Stimulated activated CD4-positive, alpha-beta T cell treated with anti-CD3 and anti-CD28 coated beads, Interleukin-15, amount 100 ng/mL, for 48 hours (primary cell): ENCODE measurements at places on chromosomes 16 and 17.
A peak's percentile ranks its signal among the peaks of the same experiment; 100 is the strongest.

- DNase-seq = no peak
Measured at GRCh38 chr16:82750068-82750467, 123.3 kb downstream of the CDH13 start.

DNA sequence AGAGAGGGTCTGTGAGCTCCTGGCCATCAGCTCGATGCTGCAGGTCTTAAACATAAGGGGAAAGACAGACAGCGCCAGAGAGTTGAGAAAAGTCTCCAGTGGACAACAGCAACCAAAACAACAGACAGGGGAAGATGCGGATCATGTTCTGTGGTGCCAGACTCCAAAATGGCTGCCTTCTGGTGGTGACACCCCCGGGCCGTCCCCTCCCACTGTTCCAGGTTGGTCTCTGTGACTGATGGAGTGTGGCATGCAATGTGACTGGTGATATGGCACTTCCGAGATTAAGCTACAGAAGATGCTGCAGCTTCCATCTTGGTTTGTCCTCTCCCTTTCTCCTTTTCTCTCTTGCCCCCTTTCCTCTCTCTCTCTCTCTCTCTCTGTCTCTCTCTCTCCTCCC is 40.4 kb upstream of the RBFOX3 start:
- no peak for DNase-seq

- peak; percentile 38 for DNase-seq
Measured at GRCh38 chr17:6701719-6702118, 11.4 kb downstream of the SLC13A5 start.

DNA sequence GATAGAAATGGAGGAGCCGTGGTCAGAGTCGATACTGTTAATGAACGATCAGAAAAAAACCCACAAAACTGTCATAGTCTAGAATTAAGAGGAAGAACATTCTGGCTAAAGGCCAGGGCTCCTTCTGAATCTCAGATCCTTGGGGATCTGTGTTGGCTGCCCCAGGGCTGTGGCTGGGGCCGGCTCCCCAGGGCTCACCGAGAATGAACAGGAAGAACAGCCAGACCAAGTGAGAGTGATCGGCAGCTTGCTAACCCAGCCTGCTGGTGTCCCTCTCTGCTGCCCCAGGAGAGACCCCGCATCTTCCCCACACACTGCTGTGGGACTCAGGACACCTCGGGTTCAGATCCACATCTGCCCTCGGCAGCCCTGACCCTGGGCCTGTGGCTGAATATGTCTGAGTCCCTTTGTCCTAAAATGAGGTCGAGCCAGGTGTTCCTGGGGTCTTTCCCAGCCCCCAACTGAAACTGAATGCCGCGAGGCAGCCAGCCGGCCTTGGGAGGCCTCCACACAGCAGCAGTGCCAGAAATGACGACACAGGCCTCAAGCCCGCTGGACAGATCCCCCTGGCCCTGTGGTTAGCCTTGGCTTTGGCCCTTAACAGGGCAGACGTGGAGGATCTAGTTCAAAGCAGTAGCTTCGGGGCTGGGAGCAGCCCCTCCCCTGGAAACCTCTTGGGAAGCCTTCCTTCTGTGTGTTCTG is 23.9 kb upstream of the CLEC18A start:
- no peak for DNase-seq

DNA sequence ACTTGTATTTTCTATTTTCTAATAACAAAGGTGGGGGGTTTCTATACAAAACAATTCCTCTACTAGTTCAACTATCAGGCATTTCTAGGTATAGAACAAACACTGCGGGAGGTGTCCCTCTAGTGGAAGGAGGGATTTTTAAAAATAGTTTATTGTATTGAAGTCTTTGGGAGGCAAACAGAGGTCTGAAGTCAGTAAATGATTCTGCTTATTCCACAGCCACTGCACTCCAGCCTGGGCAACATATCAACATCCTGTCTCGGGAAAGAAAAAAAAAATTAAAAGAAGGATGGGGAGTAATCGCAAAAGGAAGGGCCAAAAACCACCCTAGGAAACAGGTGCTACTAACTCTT is 648 bp upstream of the ERCC4 start:
- DNase-seq = no peak

GRCh38 chr16:85527767-85528297 is 85.3 kb upstream of the GSE1 start:
- no peak for DNase-seq

GRCh38 chr17:67637901-67638641 is 79.7 kb upstream of the NOL11 start:
- no peak for DNase-seq

GRCh38 chr17:73064084-73064938 is 28.2 kb downstream of the SLC39A11 start:
- DNase-seq = no peak

DNA sequence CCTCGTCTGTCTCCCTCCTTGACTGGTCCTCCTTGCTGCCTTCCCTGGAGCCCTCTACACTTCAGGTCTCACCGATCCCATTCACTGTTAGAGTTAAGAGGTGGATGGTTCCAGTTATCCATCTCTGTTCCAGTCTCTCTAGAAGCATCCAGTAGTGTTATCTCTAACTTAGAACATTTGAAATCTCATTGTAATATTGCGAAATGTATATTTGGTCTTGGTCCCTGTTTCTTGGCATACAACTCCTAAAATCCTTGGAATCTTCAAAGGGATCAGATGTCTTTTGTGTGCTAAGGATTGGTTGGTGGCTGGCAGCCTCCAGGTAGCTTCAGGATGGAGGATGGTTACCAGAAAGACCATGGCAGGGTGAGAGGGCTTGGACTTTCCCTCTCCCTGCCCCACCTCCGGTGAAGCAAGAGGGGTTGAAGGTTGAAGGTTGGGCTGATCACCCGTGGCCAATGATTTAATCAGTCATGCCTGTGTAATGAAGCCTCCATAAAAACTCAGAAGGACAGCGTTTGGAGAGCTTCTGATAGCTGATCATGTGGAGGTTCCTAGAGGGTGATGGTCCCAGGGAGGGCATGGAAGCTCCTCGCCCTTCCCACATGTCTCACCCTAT is 59.1 kb downstream of the NTN1 start:
- no peak for DNase-seq

- DNase-seq = no peak
Measured at GRCh38 chr17:36675786-36676185, 74.4 kb downstream of the MRM1 start.

GRCh38 chr16:88070989-88071625 is 119.9 kb downstream of the BANP start:
- DNase-seq = no peak

- no peak for DNase-seq
Measured at GRCh38 chr17:29837531-29837930, 92.5 kb downstream of the SSH2 start.

GRCh38 chr16:87956365-87957231 is 5.4 kb downstream of the BANP start:
- peak; percentile 65 for DNase-seq

- DNase-seq = no peak
Measured at GRCh38 chr16:88438084-88438870, 14.8 kb upstream of the ZFPM1 start.

- no peak for DNase-seq
Measured at GRCh38 chr17:7825206-7825990, 8.6 kb upstream of the KDM6B start.

- DNase-seq = no peak
Measured at GRCh38 chr17:65956814-65957213, 235.1 kb downstream of the CEP112 start.

GRCh38 chr16:89860747-89861304 is 12.6 kb upstream of the TCF25 start:
- peak; percentile 40 for DNase-seq

DNA sequence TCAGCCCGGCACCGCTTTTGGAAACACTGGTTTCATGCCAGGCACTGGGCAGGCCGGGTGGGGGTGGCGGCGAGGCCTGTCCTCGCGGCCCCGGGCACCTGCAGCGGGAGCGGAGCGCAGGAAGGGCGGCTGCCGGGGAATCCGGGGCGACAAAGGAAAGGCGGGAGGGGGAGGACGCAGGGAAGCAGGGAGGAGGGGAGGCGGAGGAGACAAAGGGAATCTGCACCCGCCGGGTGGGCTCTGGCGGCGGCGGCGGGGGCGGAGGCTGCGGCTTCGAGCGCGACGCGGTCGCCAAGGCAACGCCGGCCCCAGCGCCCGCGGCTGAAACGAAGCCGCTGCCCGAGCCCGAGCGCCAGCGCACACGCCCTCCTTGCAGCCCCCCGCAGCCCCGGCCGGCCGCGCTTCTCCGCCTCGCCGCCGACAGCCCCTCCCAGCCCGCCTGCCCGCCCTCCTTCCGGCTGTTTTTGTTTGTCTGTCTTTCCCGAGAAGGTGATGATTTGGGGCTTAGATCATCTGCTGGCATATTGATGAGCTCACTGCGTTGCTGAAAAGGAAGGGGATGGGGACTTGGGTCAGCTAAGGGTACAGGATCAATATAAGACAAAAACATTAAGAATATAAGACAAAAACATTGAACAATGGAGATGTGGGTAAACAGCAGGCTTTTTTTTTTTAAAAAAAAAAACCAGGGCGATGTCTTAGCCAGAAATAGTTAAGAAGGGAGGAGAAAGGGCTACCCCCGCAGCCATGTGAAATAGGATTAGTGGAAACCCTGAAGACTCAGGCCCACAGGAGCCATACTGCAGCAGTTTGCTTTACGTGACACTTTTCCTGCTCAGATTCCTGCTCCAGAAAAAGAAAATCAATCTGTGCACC is 32.7 kb downstream of the CDK5R1 start:
- DNase-seq = no peak

- DNase-seq = no peak
Measured at GRCh38 chr16:86576591-86577313, 1.6 kb upstream of the FOXL1 start.

- DNase-seq = no peak
Measured at GRCh38 chr17:20300436-20300934, 166.9 kb downstream of the LGALS9B start.

DNA sequence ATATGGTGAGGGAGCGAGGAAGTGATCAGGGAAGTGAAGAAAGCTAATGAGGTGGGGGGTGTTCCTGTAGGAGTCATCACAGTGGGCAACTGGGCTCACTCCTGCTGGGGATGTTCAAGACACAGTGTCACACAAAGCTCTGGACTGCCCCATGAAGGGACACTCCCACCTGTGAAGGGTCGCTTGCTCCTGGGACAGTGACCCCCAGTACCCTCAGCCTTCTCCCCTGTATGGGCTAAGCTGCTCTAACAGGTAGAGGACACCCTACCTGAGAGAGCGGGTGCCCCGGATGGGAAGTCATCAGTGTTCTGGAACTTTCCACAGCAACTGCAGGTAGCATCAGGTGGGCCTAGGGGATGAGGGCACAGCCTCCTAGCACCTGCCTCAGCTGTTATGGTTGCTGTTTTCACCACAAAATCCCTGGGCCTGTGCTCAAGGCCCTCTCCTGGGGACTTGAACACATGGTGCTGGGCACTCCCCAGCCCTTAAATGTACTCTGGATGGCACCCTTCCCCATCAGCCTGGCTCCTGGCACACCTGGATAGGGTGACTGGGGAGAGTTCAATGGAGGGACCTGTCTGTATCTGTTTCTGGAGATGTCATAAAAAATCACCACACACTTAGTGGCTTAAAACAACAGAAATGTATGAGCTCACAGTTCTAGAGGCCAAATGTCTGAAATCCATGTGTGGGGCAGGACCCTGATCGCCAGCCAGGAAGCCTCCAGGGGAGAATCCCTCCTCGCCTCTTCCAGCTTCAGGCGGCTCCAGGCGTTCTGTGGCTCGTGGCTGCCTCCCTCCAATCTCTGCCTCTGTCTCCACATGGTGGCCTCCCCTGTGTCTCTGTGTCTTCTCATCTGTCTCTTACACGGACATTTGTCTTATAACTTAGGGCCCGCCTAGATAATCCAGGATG is 104.0 kb upstream of the CDH5 start:
- no peak for DNase-seq

GRCh38 chr17:7440113-7440833 is 961 bp downstream of the FGF11 start:
- no peak for DNase-seq

DNA sequence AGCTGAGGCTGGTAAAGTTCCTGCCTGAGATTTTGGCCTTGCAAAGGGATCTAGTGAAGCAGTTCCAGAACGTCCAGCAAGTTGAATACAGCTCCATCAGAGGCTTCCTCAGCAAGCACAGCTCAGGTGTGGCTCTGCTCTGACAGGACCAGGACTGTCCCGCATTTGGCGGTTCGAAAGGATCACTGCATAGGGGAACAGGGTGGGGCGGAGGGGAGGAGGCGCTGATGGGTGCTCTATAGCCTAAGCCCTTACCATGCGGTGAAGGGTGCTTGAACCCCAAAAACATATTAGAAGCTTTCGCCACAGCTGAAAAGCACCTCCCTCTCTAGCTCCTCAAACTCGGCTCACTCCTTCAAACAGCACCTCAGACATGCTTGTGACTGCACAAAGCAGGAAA is 29.9 kb upstream of the ENDOV start:
- no peak for DNase-seq

- no peak for DNase-seq
Measured at GRCh38 chr16:51151961-51152663, 1.0 kb upstream of the SALL1 start.

DNA sequence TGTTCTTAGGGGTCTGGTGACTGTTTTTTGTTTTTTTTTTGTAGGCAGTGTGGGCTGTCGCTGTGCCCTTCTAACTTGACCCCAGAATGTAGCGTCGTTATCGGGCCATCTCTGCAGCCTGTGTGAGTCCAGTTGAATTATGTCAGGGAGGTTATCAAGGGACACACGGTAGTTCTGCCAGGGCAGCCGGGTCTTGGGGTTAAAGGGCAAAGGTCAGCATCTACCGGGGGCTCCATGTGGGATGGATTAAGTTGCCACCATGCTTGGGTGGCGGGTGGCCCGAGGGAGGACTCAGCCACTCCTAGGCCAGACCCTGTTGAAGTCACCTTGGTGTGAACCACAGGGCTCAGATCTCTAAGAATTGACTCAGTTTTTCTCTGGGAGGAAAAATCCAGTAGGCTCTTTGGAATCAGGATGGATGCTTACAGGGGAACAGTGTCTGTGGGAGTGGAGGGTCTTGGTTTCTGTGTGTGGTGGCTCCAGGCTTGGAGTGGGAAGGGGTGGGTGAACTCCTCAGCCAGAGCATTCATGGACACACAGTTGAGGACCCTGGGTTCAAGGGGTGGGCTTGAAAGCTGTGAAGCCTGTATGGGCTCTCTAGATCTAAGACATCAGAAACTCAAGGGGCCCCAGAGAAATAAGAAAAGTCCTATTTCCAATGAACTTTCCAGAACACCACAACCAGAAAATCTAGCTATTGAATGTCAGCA is 191.7 kb downstream of the IRF8 start:
- DNase-seq = no peak

DNA sequence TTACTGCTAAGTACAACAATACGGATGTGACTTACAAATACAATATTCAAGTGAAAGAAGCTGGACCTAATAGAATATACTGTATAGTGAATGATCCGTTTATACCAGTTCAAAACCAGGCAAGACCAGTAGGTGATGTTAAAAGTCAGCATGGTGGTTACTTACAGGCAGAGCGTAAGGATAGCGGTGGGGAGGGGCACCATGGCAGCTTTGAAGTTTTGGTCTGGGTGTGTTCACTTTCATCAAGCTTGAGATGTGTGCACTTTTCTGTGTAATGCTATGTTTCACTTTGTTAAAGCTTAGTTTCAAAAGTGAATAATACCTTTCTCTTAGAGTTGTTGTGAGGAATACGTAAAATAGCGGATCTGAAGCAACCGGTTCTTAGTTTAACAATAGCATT is 16.5 kb upstream of the SLC35G3 start:
- no peak for DNase-seq
